Common myeloid progenitor, CD34-positive (primary cell): ENCODE measurements at places on chromosomes 1 and 21.

DNA sequence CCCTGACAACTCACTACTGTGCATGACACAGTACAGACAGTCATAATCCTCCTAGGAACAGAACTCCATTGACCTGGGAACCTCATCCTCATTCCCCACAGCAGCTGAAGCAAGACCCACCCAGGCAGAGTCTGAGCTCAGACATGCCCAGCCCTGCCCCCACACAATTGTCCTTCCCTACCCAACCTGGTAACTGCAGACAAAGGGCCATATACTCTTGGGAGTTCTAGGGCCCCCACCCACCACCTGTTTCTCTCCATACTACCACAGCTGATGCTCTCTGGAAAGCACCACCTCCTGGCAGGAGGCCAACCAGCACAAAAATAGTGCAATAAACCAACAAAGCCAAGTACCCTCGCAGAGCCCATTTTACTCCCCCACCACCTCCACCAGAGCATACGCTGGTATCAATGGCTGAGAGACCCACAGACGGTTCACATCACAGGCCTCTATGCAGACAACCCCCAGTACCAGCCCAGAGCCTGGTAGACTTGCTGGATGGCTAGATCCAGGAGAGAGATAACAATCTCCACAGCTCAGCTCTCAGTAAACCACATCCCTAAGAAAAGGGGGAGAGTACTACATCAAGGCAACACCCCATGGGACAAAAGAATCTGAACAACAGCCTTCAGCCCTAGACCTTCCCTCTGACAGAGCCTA, 159.7 kb upstream of the CXADR start:
- H3K4me1 ChIP-seq, result no peaks in the 10 kb centered on the region
- H3K36me3 ChIP-seq, result no peaks in the 10 kb centered on the region
- H3K4me3 ChIP-seq, result no peak overlapping the region
- no peak for DNase-seq
- no peaks in the 10 kb centered on the region for H3K27me3 ChIP-seq

- peaks cover 6% of the 10 kb centered on the region for H3K4me1 ChIP-seq
- no peaks in the 10 kb centered on the region for H3K27me3 ChIP-seq
- no peak overlapping the region for H3K4me3 ChIP-seq
- DNase-seq, result no peak
- H3K27ac ChIP-seq, result no peak overlapping the region
Measured at GRCh38 chr1:205248793-205249601, 21.3 kb downstream of the TMCC2 start.

GRCh38 chr1:69657971-69658370, 90.2 kb downstream of the LRRC7 start:
- H3K4me3 ChIP-seq, result no peak overlapping the region
- no peak overlapping the region for H3K27ac ChIP-seq
- H3K4me1 ChIP-seq, result no peaks in the 10 kb centered on the region
- no peaks in the 10 kb centered on the region for H3K36me3 ChIP-seq
- H3K27me3 ChIP-seq, result no peaks in the 10 kb centered on the region
- no peak for DNase-seq

DNA sequence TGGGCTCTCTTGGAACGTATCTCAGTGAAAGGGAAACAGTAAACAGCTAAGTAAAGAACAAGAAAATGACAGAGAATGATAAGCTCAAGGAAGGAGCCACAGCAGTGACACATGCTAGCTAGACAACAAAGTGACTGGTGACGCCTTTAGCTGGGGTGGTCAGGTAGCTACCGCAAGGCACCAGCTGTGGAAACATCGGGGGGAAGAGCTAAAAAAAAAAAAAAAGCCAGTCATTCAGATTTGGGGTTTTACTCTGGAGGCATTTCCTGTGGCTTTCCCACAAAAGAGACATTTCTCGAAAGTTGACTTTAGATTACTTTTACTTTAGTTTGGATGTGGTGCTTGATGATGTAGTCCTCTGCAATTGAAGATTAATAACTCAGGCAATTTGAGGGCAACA, 2.1 kb downstream of the FHAD1 start:
- no peak overlapping the region for H3K4me3 ChIP-seq
- no peaks in the 10 kb centered on the region for H3K36me3 ChIP-seq
- peaks cover 4% of the 10 kb centered on the region for H3K27me3 ChIP-seq
- H3K27ac ChIP-seq, result no peak overlapping the region
- DNase-seq, result peak; percentile 95

- H3K4me1 ChIP-seq, result peaks cover 41% of the 10 kb centered on the region
- no peaks in the 10 kb centered on the region for H3K36me3 ChIP-seq
- H3K27ac ChIP-seq, result no peak overlapping the region
- no peaks in the 10 kb centered on the region for H3K27me3 ChIP-seq
- no peak for DNase-seq
Measured at GRCh38 chr1:154744352-154745035, 125.6 kb downstream of the KCNN3 start.

DNA sequence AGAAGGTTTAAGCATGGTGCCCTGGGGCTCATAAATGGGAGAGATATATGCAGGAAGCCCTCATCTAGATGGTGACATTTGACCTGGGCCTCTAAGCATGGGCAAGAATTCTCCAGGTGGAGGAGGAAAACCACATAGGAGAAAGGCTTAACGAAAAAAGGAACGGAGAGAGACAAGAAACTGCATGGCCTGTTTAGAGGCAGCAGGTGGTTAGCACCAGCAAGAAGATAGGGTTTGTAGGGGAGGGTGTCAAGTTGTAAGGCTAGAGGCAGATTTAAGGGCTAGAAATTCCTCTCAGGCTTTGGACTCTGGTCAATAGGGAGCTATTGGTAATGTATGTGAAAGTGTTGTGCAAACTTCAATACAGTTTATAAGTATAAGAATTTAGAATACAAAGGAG, 8.2 kb upstream of the MAPKAPK2 start:
- DNase-seq, result no peak
- H3K4me3 ChIP-seq, result no peak overlapping the region
- H3K27me3 ChIP-seq, result no peaks in the 10 kb centered on the region
- H3K4me1 ChIP-seq, result peaks cover 27% of the 10 kb centered on the region

- H3K36me3 ChIP-seq, result no peaks in the 10 kb centered on the region
- H3K4me3 ChIP-seq, result no peak overlapping the region
- no peaks in the 10 kb centered on the region for H3K4me1 ChIP-seq
- DNase-seq, result no peak
Measured at GRCh38 chr1:227895828-227896685, 51.7 kb downstream of the WNT9A start.

DNA sequence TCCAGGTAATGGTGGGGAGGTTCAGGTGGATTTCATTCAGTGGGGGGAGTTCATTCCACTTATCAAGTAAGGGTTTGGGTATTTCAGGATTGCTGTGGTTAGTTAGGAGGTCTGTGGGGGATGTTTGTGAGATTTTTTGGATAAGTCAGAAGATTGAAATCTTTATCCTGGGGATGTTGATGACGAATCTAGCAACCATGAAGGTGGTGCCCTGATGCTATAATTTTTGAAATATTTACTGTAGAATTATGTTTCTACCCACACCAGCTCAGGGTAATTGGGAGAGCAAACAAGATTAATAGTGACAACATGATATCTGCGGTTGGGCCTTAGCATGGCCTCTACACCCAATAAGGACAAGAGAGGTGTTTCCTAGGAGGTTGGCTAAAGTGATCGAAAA, 28.3 kb downstream of the SUCO start:
- no peak overlapping the region for H3K27ac ChIP-seq
- H3K4me3 ChIP-seq, result no peak overlapping the region
- DNase-seq, result no peak
- H3K27me3 ChIP-seq, result no peaks in the 10 kb centered on the region

DNA sequence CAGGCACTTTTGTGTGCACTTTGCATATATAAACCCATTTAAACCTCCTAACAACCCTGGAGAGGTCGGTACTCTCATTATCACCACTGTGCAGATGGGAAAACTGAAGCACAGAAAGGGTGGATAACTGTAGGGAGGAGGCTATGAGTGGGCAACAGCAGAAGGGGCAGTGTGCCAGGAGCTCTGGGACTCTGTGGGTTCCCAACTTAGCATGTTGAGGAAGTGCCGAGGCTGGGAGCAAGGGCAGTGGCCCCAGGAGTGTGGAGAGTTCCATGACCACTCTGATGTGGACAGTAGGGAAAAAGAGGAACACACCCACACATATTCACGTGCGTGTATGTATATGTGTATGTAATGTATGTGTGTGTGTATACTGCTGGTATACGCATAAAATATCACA, 25.7 kb upstream of the KCNC4 start:
- H3K36me3 ChIP-seq, result no peaks in the 10 kb centered on the region
- no peaks in the 10 kb centered on the region for H3K27me3 ChIP-seq
- DNase-seq, result no peak
- no peaks in the 10 kb centered on the region for H3K4me1 ChIP-seq
- no peak overlapping the region for H3K27ac ChIP-seq

DNA sequence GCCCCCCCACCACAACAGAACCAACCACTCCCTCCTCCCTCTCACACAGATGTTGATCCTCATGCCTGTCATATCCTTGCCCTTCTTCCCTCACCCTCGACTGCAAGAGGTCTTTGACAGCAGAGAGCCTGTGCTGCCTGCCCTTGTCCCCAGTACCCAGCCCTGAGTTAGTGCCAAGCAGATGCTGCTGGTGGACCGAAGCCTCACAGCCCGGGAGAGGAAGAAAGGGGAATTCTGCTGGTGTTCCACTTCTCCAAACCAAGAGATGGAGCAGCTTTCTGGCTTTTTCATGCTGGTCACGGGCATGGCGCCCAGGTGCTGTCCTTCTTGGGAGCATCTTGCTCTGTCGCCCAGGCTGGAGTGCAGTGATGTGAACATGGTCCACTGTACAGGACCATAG, 69.1 kb downstream of the SLC66A1 start:
- H3K4me3 ChIP-seq, result no peak overlapping the region
- DNase-seq, result no peak
- H3K27ac ChIP-seq, result no peak overlapping the region
- no peaks in the 10 kb centered on the region for H3K27me3 ChIP-seq
- H3K4me1 ChIP-seq, result no peaks in the 10 kb centered on the region

DNA sequence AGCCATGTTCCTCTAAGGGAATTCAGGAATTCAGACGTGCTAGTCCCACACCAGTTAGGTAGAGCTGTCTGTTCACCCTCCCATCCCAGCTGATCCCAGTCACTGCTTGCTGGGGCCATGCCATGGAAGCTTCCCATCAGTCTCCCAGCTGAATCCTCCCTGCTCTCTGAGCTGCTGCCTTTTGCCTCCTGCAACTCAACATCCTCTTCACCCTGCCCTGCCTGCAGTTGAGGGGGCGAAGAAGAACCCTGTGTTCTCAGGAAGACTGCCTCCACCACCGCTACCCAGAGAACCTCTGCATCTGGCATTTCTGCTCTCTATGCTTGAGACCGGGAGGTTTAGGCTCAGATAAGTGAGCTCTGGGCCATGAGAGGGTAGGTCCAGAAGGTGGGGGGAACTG, 16.2 kb downstream of the CDCA8 start:
- DNase-seq, result no peak
- no peaks in the 10 kb centered on the region for H3K4me1 ChIP-seq
- no peaks in the 10 kb centered on the region for H3K27me3 ChIP-seq
- H3K27ac ChIP-seq, result no peak overlapping the region

GRCh38 chr21:45853703-45854342, 127.7 kb upstream of the COL6A1 start:
- no peaks in the 10 kb centered on the region for H3K27me3 ChIP-seq
- no peak overlapping the region for H3K4me3 ChIP-seq
- no peaks in the 10 kb centered on the region for H3K4me1 ChIP-seq

GRCh38 chr1:51445351-51446090, 73.5 kb downstream of the EPS15 start:
- no peaks in the 10 kb centered on the region for H3K27me3 ChIP-seq
- no peak for DNase-seq
- no peak overlapping the region for H3K4me3 ChIP-seq
- peaks cover 9% of the 10 kb centered on the region for H3K36me3 ChIP-seq

- no peaks in the 10 kb centered on the region for H3K27me3 ChIP-seq
- DNase-seq, result no peak
- H3K4me1 ChIP-seq, result no peaks in the 10 kb centered on the region
- H3K36me3 ChIP-seq, result peaks cover 5% of the 10 kb centered on the region
- no peak overlapping the region for H3K27ac ChIP-seq
Measured at GRCh38 chr1:178918955-178919354, 48.1 kb upstream of the ANGPTL1 start.

GRCh38 chr1:57824535-57824934, 400.7 kb upstream of the DAB1 start:
- H3K4me1 ChIP-seq, result no peaks in the 10 kb centered on the region
- no peak overlapping the region for H3K27ac ChIP-seq
- no peak overlapping the region for H3K4me3 ChIP-seq

DNA sequence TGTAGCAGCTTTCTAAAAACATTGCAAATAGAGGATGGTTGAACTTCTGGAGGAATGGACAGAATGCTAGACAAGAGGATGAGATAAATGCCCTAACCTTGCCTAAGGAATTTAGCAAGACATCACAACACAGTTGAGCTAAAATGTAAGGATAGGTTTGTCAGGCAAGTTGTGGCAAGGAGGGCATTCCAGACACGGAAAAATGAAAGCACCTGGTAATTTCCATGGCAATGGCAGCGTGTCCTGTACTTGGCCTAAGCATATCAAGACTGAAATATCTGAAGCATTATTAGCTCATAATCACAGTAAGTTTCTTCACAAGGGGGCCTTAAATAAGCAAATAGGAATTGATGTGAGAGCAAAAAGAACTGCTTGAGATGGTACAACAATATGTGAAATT, 105.1 kb upstream of the USP25 start:
- H3K4me3 ChIP-seq, result no peak overlapping the region
- H3K4me1 ChIP-seq, result no peaks in the 10 kb centered on the region
- H3K27me3 ChIP-seq, result no peaks in the 10 kb centered on the region
- no peak for DNase-seq
- no peak overlapping the region for H3K27ac ChIP-seq
- no peaks in the 10 kb centered on the region for H3K36me3 ChIP-seq

- no peak overlapping the region for H3K27ac ChIP-seq
- H3K4me3 ChIP-seq, result no peak overlapping the region
- DNase-seq, result no peak
Measured at GRCh38 chr1:215166886-215167285, 84.3 kb downstream of the KCNK2 start.
